ENCODE measurements at places on chromosomes 13 and 19.

DNA sequence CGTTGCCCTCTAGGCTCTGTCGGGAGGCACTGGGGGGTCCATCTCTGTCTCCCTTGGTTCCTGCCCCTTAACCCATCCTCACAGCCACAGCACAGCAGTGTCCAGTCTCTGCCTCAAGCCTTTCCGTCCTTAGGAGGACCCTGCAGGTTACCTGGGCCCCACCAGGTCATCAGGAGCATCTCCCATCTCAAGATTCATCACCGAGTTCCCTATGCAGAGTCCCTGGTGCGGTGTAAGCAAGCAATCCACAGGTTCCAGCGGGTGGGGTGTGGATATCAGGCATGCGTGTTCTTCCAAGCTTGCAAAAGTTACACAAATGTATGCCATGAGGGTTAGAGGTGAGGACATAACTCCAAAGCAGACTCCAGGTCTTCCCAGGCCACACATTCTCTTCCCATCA lies 20.9 kb upstream of the GAS6 start:
- ATAC-seq, result no peak

DNA sequence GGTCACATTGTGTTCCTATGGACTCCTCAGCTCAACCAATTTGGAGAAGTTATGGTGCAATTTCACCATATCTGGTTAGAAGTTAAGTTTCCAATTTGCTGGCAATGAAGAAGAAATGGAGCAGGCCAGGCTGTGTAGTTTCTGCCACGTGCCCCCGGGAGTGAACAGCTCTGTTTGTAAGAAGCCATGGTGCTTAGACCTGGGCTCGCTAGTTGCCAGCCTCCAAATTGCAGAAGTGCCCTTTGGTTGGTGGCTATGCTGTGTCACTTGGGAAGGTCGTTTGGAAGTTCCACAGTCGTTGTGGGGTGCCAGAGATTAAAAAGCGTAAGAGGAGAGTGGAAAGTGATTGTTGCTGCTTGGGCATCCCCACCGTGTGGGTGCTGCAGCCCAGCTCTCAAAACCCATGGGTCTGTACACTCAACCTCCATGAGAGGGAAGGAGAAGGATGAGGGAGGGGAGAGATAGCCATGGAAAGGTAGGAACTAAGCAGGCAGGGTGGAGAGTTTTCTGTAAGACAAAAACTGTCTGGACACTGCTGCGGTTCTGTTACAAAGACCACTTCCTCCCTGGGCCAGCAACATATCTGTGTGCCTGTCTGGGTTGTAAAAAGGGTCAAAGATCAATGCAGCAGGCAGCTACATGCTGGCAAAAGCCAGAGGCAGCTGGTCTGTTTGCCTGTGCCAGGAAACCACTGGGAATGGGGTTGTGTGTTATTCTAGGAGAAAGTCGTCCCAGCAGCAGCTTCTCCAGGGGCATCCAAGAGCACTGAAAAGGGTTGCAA lies 10.8 kb downstream of the ALOX5AP start:
- no peak for ATAC-seq

DNA sequence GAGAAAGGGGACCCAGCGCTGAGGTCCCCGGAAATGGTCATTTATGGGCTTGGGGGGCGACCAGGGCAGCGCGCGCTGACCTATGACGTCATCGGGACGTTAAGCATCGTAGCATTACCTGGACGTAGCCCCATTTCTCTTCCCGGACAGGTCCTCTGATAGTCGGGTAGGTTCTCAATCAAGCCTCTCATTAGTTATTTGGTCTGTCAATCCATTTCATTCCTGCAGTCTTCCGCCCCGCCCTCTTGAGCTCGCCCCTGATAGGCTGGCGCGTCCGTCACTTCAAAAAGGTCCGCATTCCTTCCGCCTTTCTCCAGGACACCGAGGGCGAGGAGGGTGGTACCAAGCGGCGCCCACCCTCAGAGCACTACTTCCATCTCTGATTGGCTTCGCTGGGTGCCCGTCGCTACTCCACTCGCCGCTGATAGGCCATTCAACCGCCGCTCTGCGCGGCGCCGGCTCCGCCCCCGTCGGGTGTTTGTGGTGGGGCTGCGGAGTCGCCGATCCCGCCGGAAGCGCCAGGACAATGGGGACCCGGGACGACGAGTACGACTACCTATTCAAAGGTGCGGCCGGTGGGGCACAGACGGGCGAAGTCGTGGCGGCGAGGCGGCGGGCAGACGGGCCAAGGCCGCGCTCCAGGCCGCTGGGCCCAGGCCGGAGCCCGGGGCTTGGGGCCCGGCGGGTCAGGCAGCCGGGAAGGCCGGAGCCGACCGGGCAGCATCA lies at the start of gene RAB11B:
Gene RAB11B, plus strand, starts transcription at position 470 of the 726 bp plus-strand sequence. Its CDS starts 57 bp downstream, at position 527.
- peak; percentile 98 for ATAC-seq

DNA sequence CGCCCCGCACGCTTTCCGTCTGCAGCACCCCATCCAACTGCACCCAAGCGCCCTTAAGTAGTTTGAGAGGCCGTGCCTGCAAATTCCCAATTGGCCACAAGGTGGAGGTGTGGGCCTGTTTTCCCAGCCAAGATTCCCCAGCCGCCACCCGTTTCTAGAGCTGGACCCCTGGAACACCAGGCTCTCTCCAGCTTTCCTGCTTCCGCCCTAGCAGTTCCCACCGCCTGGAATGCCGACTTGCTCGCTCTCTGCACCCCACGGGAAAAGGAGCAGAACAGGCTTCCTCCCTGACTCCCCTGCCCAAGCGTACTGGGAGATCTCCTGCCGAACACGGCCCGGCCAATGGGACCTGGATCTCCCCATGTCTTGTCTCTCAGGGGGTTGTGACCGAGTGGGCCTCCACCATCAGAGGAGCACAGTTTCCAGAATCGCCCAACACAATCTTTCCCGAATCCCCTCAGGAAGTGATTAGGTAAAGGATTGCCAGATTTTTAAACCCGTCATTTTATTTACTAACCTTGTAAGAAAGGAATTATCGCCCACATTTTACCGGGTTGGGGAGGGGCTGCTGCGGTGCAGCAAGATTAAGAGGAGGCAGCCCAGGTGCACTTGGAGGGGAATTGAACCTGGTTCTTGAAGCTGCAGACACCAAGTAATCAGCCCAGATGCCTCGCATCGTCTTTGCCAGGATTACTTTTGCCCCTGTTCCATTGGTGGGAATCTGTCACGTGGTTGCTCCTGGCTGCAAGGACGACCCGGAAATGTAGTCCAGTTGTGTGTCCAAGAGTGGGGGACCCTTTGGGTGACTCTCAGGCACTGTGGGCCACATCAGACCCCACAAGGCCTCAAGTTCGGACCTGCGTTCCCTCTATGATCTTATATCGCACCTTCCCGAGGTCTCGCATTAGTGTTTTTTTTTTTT lies 3.5 kb upstream of the NAPSA start:
- peak; percentile 95 for ATAC-seq

DNA sequence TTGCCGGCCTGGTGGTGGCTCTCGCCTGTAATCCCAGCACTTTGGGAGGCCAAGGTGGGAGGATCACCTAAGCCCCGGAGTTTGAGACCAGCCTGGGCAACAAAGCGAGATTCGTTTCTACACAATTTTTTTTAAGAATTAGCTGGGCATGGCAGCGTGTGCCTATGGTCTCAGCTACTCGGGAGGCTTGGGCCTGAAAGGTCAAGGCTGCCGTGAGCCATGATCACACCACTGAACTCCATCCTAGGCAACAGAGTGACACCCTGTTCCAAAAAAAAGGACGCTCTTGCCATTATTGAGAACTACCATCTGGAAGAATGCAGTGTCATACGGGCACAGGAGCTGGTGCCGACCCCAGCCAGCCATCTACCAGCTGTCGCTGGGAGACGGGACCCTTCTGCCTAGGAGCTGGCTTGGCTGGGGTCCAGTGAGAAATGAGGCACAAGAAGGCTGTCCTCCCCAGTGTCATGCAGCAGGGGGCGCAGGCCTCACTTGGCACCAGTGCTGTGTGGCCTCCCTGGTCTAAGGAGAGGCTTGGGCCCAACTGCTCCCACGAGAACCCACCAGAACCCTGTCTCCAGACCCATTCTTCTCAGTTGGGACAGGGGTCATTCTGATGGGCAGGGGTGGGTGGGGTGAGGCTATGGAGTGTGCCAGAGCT lies 12.2 kb upstream of the RELB start:
- ATAC-seq, result peak; percentile 77

- no peak for ATAC-seq
Measured at GRCh38 chr19:29564574-29565005, 38.8 kb downstream of the VSTM2B start.

GRCh38 chr13:23344931-23345595 lies 88.4 kb downstream of the SACS start:
- ATAC-seq, result no peak

GRCh38 chr13:26590951-26591350 lies 33.5 kb downstream of the WASF3 start:
- ATAC-seq, result no peak

GRCh38 chr19:34284505-34284904 lies 30.2 kb downstream of the GARRE1 start:
- ATAC-seq, result no peak

GRCh38 chr19:43957891-43958290 lies 6.9 kb downstream of the ZNF221 start:
- ATAC-seq, result no peak

DNA sequence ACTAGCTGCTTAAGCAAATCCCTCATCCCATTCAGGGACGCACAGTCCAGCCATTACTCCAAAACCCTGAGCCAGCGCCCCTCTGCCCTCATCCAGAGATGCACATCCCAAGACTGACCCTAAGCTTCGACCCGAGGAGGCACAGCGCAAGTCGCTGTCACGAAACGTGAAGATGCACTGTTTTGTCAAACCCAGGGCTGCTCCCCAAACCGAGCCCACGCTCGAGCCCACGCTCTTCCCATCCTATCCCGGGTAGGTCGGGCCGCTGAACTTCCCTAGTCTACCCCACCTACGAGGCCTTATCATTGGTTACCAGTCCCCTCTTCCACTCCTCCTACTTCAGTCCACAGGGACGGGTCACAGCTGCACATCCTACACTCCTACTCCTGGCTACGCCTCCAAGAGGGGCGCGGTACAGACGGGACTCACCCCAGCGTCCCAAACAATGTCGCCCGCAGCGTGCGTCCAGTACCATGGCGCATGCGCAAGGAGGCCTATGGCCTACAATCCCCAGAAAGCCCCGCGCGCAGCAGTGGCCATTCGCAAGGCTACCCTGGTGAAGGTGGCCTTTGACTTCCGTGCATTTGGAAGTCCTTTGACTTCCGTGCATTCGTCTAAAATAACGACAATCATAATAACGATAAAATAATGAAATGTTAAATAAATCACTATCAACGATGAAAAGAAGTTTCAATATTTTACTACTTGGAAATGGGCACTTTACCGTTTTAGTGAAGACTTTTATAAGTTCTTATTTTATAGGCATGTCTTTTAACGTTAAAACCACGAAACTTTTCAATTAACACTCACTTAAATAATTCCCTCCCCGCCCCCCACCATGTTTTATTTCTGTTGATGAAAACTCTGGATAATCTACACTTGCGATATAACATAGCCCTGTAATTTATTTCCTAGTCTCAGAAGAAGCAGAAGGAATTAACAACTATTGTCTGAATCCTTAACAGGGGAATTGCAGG lies at the start of gene ZNF285:
Gene ZNF285, minus strand, starts transcription at position 470 of the 977 bp plus-strand sequence. CDS start 4,395 bp downstream, outside the sequence.
- ATAC-seq, result peak; percentile 100

DNA sequence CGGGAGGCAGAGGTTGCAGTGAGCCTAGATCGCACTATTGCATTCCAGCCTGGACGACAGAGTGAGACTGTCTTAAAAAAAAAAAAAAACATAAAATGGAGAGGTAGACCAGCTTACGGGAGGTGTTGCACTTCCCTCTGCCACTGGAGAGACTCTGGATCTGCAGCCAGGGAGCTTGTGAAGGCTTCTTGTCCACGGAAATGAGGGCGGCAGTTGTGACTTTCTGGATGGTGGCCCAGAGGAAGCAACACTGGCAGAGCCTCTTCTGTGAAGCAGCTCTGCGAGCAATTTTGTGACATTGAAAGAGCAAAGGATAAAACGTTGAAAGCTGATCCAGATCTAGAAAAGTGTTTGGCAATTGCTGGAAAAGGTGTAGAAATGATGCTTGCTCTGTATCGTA lies 10.4 kb downstream of the SPINT2 start:
- ATAC-seq, result no peak

GRCh38 chr19:7524992-7525739 lies 2.7 kb downstream of the MCOLN1 start:
- no peak for ATAC-seq

DNA sequence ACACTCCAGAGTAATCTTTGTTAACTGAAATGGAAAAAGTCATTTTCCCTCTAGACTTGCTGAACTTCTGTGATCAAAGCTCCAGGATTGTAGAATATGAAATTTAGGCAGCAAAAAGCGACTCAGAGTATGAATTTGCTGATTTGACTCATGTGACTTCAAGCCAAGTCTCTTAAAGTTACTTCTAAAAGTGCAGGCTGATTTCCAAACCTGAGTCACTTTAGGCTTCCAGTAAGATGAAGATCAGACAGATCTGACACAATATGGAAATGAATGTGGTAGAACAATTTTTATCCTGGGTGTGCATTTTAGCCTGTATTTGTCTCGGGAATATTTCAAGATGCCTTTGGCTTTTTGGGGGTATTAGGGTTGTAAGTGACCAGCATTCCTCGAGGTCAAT lies 151.0 kb upstream of the TMTC4 start:
- peak; percentile 42 for ATAC-seq

- ATAC-seq, result no peak
Measured at GRCh38 chr13:36026531-36026930, 104.7 kb downstream of the DCLK1 start.

GRCh38 chr13:44271031-44271455 lies 102.6 kb upstream of the SERP2 start:
- no peak for ATAC-seq

- no peak for ATAC-seq
Measured at GRCh38 chr13:113545455-113545930, 39.1 kb upstream of the TFDP1 start.

GRCh38 chr13:61685682-61686012 lies 270.0 kb upstream of the PCDH20 start:
- no peak for ATAC-seq

- no peak for ATAC-seq
Measured at GRCh38 chr19:17183271-17183761, 31.8 kb upstream of the USE1 start.

GRCh38 chr19:46232029-46232428 lies 2.5 kb downstream of the IGFL1 start:
- ATAC-seq, result no peak

DNA sequence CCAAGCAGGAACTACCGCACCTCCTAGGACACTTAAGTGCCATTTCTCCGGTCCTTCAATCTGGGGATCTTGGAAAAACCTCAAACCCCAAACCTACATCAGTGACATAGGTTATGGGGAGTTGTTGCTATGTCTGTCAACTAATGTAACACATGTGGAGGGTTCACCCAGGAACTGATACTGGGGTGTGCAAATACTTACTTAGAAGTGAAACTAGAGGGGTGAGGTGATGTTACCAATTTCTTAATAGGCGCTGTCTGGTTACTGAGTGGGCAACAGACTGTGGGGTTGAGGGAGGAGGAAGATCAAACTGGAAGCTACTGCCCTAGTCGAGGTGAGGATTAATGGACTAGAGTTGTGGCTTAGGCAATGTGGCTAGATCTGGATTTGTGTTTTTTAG lies 1.9 kb downstream of the ZNF586 start:
- no peak for ATAC-seq

DNA sequence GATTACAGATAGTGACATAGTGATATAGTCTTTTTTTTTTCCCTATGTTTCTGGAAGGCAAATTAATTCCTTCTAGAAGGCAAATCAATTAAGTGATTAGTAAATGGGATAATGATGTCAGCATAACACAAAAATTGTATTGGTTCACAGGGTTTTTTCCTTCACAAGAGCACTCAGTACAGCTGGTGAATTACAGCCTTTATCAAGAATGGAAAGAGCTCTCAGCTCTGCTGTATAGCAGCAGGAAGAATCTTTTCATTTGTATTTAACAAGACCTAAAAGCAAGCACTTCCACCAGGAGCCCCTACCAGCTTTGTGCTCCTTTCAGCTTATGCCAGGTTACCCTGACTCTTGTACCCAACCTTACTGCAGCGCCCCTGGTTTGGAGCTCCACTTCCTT lies 90.8 kb downstream of the SERP2 start:
- ATAC-seq, result peak; percentile 24
